ENCODE measurements at places on chromosomes 2 and 18.

- DNase-seq: no peak
These were observed 153.2 kb downstream of the DDX1 start for GRCh38 chr2:15744820-15745219.

DNA sequence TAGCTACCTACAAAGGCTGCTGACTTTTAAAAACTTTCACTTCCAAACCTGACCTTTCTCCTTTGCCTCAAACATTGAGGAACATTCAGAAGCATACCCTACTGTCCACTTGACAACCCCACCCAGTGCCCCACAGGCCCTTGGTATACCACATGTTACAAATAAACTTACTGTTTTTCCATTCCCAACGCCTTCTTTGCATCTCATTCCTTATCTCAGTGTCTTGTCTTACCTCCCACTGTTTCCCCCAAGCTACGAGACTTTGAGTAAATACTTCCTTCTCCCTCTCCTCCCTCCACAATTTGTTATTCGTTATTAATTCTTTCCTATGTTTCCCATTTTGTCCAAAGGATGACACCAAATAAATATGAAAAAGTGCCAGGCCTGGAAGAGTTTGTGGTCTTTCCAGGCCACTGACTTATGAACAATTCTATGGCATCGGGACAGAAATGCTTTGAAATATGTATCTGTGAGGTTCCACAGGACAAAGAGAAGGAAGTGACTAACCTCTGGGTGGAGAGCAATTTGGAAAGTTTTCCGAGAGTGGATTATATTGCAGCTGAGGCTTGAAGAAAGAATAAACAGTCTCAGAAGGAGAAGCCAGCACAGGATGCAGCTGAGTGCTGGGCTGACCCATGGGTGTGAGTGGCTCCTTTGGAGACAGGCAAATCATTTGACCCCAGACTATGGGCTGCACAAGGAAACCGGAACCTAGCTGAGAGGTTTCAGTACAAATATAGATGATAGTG lies 409.0 kb downstream of the LPIN1 start:
- DNase-seq: no peak

DNA sequence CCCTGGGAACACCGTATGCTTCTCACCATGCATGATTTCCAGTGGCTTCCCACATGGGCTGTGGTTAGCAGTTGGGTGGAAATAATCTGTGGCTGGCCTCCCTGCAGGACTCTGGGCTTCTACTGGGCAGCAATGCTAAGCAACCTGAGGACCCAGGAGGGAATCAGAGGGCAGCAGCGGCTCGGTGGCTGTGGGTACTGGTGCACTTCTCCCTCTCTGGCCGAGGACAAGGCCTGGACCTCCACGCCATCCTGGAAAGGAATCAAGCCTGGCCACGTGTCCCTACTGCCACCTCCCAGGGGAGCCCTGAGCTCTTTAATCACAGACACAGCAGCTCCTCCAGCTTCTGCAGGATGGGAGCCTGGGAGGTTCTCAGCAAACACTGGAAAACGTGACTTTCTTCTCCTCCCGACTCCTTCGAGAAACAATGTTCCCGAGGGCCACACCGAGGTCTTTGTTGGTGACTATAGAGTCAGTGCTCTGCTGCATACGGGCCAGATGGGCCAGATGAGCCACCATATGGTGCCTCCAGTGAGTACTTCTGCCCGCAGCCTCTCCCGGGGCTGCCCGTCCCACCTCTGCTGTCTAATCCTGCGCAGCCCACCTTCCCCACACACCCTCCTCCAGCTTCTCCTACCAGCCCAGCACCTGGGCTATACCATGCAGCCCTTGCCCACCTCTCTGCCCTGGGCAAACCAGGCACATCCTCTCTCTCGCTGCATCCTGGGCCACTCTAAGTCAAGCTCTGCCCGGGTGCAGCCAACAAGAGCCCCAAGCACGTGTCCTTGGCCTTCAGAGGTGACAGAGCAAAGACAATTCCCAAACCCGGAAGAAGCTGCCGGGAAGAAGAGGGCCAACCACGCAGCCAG lies 42.8 kb upstream of the OTOS start:
- no peak for DNase-seq

GRCh38 chr18:29459972-29460371 lies 1283.0 kb upstream of the CDH2 start:
- DNase-seq: no peak

GRCh38 chr2:216066230-216066629 lies 15.4 kb downstream of the PECR start:
- no peak for DNase-seq

DNA sequence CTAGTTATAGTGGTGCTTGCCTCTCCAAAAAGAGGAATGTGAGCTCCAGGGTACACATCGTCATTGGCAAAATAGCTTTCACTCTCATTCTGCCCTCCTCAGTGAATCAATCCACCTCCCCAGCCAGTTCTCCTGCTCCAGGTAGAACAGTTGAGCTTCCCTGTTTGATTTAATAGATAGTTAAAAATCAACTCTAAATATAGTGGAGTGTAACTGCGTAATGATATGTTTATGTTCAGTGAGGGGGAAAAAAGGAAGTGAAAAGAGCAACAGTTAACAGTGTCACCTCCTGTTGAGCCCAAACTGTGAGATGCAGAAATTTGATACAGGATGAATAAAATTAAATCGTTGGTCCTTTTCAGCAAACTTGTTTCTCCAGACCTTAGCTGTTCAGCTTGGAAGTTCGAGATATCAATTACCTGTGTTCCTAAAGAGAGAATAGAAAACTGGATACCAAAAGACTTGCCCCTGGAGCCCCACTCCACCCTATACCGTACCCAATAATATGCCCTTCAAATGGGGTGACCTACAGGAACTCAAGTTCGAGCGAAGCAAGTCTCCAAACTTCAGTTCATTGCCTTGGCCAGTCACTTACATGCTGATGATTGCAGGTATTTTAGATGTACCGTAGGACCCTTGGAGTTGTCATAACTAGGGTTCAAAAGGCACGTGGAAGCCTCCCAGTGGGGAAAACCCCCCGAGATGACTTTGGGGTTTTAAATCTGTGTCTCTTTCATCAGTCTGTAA lies 708.4 kb downstream of the RNF144A start:
- DNase-seq: no peak

- no peak for DNase-seq
These were observed 32.3 kb downstream of the NCK2 start for GRCh38 chr2:105777031-105777482.

GRCh38 chr2:134019871-134020270 lies 234.0 kb upstream of the MGAT5 start:
- DNase-seq: no peak

- no peak for DNase-seq
These were observed 24.2 kb downstream of the SIX3 start for GRCh38 chr2:44965684-44966083.

- no peak for DNase-seq
These were observed 653.7 kb downstream of the DCDC2C start for GRCh38 chr2:4357121-4357520.

DNA sequence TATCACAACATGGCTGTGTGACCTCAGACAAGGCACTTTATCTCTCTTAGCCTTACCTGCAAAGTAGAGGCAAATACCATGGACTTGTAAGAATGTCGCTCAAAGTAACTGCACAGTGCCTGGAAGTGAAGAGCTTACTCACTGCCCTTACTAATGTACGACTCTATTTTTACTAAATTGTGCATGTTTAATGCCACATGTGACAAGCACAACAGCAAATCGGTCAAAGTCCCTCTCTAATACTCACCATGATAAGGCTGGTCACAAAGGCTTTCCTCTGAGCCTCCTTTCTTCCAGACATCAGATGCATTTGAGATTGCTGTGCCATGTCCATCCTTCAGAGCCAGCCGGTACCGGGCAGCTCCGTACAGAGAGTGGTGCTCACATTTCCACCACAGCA lies 100.4 kb upstream of the CD302 start:
- no peak for DNase-seq

DNA sequence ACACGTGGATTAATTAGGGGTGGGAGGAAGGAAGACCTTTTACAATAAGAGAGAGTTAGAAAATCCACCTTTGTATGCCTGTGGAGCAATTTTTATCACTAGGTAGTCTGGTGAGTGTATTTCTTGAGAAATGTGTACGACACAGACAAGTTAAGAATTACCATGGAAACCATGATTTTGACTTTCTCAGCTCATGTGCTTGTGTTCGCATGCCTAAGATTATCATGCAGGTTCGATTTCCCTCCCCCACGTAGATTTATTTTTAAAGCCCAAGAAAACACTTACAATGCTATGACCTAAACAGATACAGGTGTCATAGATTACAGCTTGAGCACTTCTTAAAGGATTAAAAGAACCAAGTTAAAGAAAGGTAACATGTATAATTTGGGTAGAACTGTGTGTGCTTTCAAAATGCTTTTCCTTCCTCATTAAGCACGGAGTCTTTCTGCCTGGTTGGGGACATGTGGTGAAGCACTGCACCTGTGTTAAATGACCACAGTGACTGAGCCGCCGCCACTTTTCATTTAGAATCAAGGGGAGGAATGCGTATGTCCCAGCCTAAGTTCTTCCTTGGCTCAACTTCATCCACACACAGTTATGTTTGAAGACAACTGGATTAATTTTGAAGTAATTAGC lies 16.6 kb downstream of the SERTAD2 start:
- DNase-seq: peak; percentile 10

GRCh38 chr2:197309691-197310231 lies 819 bp downstream of the ANKRD44 start:
- no peak for DNase-seq

DNA sequence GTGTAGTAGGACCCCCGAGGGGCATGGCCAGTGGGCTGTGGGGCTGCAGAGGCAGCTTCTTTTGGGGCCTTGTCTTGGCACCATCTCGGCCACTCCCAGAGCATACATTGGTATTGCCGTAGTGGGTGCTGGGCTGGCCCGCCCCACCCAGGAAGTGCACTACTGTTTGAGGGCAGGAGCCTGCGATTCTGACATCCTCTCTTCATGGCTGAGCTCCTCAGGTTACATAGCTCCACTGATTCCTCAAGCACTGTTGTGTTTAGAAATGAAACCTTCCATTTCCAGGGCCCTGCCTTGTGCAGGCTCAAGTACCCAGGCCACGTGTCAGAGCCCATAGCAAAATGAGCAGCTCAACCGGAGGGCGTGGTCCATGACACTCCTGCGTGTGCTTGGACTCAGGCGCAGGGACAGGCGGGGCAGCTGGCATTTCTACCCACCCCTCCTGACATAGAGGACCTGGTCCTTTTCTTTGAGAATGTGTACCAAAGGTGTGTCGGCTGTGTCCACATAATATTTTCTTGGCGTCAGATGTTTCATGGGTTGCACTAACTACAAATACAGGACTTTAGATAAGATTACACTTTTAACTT lies 67.9 kb downstream of the DGKD start:
- no peak for DNase-seq

- no peak for DNase-seq
These were observed 47.5 kb upstream of the ACSL3 start for GRCh38 chr2:222813177-222813843.

DNA sequence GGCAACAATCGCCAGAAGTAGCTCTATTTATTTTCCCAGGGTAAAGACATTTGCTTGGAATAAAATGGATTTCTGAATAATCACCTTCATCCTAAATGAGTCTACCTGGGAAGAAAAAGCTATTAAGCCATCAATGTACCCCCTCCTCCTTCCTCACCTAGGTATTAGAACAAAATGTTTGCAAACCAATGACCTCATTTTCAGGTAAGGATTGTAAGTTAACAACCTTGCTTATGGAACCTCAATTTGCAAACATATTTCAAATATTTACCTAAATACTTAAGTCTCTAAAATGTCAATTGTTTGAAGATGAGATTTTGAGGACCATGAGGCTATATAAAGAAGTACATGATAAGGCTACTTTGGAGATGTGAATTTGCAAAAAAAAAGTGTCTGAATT lies 43.9 kb downstream of the CAVIN2 start:
- DNase-seq: no peak

GRCh38 chr2:5673145-5674025 lies 18.8 kb upstream of the SOX11 start:
- DNase-seq: no peak

- DNase-seq: no peak
These were observed 19.4 kb upstream of the TMX3 start for GRCh38 chr18:68734308-68734707.

GRCh38 chr2:240960309-240960970 lies 38.0 kb upstream of the SNED1 start:
- no peak for DNase-seq

DNA sequence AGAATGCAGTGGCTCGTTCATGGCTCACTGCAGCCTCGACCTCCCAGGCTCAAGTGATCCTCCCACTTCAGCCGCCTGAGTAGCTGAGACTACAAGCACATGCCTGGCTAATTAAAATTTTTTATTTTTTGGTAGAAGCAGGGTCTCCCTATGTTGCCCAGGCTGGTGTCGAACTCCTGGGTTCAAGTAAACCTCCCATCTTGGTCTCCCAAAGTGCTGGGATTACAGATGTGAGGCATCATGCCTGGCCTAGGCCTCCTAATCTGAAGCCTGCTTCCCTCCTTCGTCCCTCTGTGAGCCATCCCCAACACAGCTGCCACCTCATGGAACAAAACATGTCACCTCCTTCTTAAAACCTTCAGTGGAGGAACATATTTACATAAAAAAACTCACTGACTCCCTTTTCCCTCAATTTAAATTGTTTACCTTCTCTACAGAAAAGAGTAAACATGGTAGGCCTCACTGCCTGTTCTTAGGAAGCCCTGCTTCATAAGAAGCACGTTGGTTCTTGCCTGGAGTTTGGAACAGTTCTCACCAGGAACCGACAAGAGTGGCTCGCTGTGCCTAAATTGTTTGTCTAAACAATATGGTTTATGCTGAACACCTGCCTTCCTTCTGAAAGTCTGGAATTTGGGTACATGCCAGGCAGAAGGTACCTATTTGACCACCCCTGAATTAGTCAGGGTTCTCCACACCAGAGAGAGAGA lies 12.1 kb upstream of the RHOB start:
- no peak for DNase-seq

DNA sequence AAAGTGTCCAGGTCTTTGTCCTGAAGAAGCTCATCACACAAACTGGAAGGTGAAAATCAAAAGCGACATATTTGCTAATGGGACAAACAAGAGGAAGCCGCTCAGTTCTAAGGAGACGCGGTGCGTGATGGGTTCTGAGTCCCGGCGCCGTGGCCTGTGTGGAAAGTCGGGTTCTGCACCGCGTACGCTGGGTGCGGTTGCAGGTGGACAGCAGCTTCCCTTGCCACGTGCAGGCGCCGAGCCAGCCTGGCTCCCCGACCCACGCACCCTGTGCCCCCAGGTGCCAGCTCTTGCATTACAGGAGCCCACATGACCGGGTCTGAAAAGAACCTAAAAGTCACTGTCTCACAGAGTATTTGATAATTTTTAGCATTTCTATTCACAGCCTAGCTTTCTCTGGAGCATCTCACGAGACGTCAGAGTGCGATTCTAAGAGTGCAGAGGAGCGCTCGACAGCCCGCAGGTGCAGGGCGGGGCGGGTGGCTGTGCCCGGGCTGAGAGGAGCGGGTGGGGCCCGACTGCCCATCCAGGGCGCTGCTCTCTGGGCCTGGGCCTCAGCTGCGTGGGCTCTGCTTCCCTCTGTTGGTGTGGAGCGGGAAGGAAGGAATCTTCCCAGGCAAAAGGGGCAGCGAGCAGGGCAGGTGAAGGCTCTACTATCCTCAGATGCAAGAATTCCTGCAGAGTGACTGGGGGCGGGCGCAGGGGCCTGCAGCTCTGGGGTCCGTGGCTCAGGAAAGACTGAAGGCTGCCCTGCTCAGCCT lies 39.4 kb downstream of the MYT1L start:
- no peak for DNase-seq

- DNase-seq: peak; percentile 11
These were observed 14.1 kb downstream of the MSGN1 start for GRCh38 chr2:17830053-17831034.

- DNase-seq: no peak
These were observed 31.6 kb downstream of the NDUFS1 start for GRCh38 chr2:206127656-206128055.

- peak; percentile 42 for DNase-seq
These were observed at the start of gene GYPC for GRCh38 chr2:126655500-126656430. TSS of gene GYPC (plus strand) at chr2:126656158. CDS start at chr2:126656264, 106 bp downstream.

Data from GDM1 (cell line).